ENCODE measurements at places on chromosomes 12 and 14. TPM values are rescaled to one million over a fixed set of nuclear protein-coding genes. Genes with fewer than 3 reads are reported as not detected.
A peak's percentile ranks its signal among the peaks of the same experiment; 100 is the strongest.

The IL25 gene
- not detected for total RNA-seq

The CSRP2 gene
- 0.76 TPM for total RNA-seq

DNA sequence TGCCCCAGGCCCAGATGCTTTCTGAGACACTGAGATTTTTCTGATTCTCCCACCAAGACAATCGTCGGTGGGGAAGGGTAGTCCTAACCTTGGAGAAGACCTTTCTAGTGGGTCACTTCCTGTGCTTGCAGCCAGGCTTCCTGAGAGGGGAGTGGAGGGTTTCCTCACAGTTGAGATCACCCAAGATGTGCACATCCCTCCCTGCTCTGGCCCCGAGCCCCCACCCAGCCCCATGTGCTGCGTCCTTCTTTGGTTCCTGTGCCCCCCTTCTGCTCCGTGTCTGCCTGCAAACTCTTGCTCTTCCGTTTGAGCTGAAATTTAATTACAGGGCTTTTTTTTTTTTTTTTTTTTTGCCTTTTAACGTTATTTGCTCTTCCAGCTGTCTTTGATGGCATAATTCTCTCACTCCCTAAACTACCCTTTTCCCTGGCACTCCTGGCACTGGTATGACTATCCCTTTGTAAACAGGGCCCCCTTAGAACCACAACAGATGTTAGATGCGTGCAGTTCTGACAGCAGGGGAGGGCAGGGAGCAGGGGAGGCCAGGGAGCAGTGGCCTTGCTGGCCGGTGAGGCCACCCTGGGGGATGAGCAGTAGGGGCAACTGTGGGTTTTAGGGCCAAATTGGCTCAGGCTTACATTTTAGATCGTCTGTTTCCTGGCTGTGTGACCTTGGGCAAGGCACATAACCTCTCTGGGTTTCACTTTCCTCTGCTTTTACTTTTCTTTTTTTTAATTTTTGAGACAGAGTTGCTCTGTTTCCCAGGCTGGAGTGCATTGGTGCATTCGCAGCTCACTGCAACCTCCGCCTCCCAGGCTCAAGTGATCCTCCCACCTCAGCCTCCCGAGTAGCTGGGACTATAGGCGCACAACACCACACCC, 144.5 kb downstream of the PHETA1 start:
- no peaks in the 10 kb centered on the region for H3K36me3 ChIP-seq
- no peak for DNase-seq
- no peak overlapping the region for H3K27ac ChIP-seq
- H3K4me3 ChIP-seq: no peak overlapping the region

DNA sequence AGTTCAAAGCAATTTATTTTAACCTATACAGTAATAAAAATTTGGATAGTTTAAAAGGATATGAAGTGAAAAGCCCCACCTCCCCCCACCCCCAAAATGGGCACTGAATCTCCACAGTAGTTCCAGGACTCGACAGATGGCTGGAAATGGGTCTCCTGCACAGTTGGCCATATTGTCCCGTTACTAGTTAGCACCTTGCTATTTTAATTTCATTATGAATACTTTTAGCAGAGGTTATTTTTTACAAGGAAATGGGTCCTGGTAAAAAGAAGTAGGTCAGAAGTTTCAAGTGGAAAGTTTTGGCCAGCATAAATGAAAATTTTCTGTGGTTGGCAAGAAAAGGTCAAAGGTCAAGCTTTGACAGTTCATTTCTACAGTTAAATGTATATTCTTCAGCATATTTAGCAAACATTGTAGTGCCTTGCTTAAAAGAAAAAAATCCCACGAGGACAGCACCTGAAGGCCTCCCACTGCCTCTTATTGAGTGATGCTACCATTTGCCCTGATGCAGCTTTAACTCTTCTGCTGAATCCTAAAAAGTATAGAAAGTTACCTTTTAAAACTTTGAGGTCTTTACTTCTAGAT, 28.3 kb downstream of the MTHFD1 start:
- peaks cover 24% of the 10 kb centered on the region for H3K4me1 ChIP-seq
- no peaks in the 10 kb centered on the region for H3K27me3 ChIP-seq
- H3K4me3 ChIP-seq: no peak overlapping the region

GRCh38 chr12:60834806-60835205, 1239.0 kb downstream of the SLC16A7 start:
- DNase-seq: no peak
- H3K4me1 ChIP-seq: no peaks in the 10 kb centered on the region
- no peaks in the 10 kb centered on the region for H3K36me3 ChIP-seq
- no peak overlapping the region for H3K27ac ChIP-seq
- H3K4me3 ChIP-seq: no peak overlapping the region
- no peaks in the 10 kb centered on the region for H3K27me3 ChIP-seq

GRCh38 chr12:47393403-47393790, 312.4 kb downstream of the RPAP3 start:
- peak overlapping the region; percentile 100 for H3K27ac ChIP-seq
- H3K4me1 ChIP-seq: peaks cover 89% of the 10 kb centered on the region
- H3K36me3 ChIP-seq: peaks cover 57% of the 10 kb centered on the region
- H3K27me3 ChIP-seq: no peaks in the 10 kb centered on the region
- DNase-seq: no peak

DNA sequence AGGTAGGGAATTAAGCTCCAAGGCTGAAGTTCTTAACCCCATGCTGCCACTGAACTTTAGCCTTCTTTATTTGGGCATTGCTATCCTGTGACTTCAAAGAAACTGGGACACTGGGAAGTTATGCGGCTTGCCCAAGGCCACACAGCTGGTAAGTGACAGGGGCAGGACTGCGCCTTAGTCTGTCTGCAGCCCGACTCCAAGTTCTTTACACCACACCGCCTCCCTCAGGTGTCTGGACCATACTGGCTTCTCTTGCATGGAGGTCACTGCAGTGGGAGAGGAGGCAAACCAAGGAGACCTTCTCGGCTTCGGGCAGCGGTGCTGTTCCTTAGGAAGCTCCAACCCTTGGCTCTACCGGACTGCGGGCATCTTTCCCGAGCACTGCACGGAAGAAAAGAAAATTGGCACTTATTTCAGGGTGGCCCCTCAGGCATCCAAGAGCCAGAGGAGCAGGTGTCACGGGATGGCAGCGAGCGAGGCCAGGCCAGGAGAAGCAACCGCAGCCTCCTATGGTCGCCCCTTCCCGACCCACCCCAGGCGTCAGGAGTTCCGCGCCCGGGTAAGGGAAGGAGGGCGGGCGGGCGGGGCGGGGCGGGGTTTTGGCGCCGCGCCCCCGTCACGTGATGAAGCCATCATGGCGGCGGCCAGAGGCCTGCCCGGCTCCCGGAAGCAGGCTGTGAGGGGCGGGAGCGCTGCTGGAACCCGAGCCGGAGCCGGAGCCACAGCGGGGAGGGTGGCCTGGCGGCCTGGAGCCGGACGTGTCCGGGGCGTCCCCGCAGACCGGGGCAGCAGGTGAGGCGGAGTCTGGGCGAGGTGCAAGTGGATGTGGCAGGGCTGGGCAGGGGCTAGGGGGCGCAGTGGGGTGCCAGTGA, 16.4 kb upstream of the ESPL1 start:
- H3K27me3 ChIP-seq: no peaks in the 10 kb centered on the region
- H3K4me1 ChIP-seq: peaks cover 36% of the 10 kb centered on the region
- peak overlapping the region; percentile 99 for H3K4me3 ChIP-seq
- H3K36me3 ChIP-seq: peaks cover 12% of the 10 kb centered on the region
- DNase-seq: peak; percentile 82

Measured in activated naive CD8-positive, alpha-beta T cell treated with anti-CD3 and anti-CD28 coated beads for 36 hours (primary cell).